GM13977 (cell line): ENCODE measurements at places on chromosomes 4 and X.

DNA sequence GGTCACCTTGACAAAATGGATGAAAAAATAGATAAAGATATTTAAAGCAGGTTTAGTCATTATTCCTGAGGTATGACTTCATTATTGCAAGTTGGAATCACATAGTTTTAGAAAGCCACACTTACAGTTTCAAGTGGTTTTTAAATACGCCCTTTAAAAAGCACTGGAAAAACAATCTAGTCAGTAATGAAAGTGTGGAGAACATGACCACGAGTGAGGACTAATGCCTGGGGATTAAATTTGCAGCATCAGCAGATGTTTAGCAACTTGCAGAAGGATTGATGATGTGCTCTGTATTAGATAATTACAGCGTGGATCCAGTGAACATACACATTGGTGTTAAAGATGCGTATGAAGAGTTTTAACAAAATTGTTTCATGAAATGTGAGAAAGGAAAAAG, 5.9 kb downstream of the SPARCL1 start:
- no peak for DNase-seq

GRCh38 chrX:53224860-53225797, at the start of gene KDM5C:
Gene KDM5C, minus strand, starts transcription at chrX:53225207. Its CDS starts 318 bp downstream, at chrX:53224889.
- DNase-seq: peak; percentile 96

- DNase-seq: peak; percentile 5
Measured at GRCh38 chrX:69018416-69019072, 146.7 kb downstream of the PJA1 start.

DNA sequence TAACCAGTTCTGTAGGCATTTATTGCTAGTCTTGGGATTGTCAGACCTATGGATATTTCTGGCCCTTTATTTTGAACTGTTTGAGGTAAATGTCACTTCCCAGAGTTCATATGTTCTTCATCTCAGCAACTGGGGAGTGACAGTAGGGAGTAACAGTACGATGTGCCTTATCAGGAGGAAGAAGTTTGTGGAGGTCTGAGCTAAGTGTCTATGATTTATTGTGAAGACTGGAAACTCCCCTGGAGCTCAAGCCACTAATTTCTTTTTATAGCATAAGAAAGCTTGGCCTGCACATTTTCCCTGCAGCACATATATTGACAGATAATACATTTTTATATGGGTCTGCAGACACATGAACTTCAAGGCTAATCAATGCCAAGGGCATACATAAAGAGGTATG, 383.8 kb downstream of the GRXCR1 start:
- no peak for DNase-seq

DNA sequence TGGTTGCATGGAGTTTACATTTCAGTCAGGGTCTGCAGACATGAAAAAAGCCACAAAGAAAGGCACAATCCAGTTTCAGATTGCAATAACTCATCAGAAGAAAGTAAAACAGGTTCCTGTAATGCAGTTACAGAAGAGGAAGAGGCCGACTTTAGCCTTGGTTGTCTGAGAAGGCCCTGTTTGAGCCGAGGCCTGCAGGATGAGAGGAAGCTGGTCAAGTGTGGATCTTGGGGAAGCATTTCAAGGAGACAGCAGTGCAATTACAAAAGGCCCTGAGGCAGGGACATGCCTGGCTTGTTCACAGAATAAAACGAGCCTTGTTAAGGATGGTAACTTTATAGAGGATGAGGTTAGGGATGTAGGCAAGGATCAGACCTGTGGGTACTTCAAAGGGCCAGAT, 62.4 kb downstream of the AFF2 start:
- DNase-seq: no peak

DNA sequence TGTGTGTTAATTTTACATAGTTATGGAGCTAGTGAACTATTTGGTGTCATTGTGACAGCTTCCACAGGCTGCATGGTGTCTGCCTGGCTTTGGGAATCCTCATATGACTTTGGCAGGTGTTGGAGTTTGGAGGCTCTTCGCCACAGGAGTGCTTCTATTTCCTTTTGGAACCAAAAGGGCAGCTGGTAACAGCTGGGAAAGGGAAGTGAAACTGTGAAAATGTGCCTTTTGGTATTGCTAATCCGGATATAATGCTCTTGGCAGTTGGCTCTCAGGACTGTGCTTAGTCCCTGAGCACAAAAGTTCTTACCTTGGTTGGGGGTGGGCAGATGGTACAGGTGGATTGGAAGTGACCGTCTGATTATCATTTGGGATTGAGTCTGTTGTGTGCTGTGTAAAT, 18.1 kb downstream of the OFD1 start:
- no peak for DNase-seq

GRCh38 chr4:186234367-186234766, 7.1 kb downstream of the KLKB1 start:
- no peak for DNase-seq

GRCh38 chr4:131613824-131614216, 1535.3 kb upstream of the PCDH10 start:
- DNase-seq: no peak

DNA sequence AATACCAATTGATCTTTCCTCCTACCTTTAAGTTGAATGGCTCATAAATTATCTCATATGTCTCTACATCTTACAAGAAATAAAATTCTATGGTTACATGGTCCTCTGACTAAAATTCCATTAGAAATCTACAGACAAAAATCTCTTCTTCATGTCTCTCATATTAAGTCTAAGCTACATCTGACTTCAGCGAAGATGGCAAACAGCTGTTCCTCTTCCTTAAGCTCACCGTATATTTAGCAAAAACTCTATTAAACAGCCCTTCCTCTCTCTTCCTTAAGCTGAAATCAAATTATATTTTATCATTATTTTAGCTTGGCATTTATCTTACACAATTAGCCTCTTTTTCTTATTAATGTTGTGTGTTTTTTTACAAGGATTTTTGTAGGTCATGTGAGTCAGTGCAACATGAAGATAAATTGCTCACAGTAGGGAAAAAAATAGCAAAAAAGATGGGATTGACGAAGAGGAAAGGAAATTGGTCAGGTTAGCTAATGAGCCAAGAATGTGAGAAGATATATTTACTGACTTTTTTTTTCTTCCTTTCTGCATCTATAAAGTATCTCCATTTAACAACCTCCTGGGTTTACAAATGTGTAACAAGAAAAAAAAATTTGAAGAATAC, 2412.8 kb downstream of the ARAP2 start:
- no peak for DNase-seq

- no peak for DNase-seq
Measured at GRCh38 chr4:142091691-142092182, 455.4 kb downstream of the IL15 start.

GRCh38 chrX:10633722-10634121, 13.3 kb upstream of the MID1 start:
- DNase-seq: no peak

- DNase-seq: no peak
Measured at GRCh38 chr4:149409555-149409962, 406.1 kb downstream of the IQCM start.

DNA sequence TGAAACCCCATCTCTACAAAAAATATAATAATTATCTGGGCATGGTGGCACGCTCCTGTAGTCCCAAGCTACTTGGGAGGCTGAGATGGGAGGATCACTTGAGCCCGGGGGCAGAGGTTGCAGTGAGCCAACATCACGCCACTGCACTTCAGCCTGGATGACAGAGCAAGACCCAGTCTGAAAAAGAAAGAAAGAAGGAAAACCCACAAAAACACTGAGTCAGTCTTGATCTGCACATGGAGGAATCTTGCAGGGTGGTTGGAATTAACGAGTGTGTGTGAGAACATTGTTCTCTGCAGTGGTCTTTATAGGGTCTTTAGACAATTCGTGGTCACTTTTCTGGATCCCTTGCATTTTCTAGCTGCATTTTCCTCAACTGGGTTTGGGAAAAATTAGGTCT, 23.2 kb downstream of the ADD1 start:
- no peak for DNase-seq

GRCh38 chr4:94939791-94940519, 182.2 kb downstream of the BMPR1B start:
- DNase-seq: no peak

GRCh38 chr4:93467484-93468155, 360.9 kb upstream of the ATOH1 start:
- no peak for DNase-seq

- DNase-seq: no peak
Measured at GRCh38 chr4:151797131-151797530, 36.3 kb upstream of the GATB start.

DNA sequence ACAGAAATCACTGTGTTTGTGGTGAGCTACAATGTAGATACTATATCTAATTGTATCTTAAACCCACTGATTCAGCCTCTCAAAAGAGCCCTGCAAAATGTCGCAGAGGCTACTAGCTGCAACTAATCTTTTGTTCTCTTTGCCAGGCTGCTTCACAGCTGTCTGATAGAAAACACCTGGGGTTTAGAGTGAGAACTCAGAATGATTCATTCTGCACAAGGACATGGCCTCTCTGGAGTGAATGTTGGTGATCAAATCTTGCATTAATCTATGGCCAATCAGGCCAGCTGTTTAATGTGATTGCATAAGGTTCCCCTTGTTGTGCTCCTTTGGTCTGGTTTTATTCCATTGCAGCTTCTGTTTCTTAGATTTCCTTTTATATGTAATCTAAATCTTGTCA, 100.3 kb downstream of the EMCN start:
- no peak for DNase-seq

DNA sequence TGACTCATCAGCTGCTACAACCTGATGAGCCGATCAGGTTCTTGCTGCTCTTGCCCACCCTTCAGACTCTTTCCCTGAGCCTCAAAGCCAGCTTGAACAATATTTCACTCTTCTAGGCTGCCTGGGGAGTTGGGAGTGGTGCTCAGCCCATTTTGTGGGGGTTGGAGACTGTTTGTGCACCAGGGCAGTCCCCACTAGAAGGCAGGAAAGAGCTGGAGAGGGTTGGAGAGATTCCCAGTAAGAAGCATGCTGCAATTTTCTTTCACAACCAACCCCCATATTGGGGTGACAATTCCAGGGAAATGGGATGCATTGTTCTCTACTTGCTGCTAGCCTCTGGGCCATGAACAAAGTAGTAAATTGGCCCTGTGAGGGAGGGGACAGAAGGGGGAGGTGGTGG, 44.1 kb downstream of the SLC16A2 start:
- DNase-seq: no peak

DNA sequence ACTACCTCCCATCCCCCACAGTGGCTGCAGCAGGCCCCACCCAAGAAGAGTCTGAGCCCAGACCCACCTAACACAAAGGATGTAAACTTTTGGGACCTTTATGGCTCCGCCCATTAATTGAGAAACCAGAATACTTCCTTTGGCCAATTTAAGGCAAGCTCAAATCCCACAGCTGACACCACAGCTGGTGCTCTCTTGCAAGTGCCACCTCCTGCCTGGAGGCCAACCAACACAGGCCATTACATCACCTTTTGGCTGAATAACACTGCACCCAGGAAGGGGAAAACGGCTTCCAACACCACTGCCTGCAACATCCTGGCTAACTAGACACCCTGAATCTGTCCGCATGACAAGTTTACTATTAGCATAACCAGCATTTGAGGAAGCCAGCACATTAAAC, 248.8 kb downstream of the PRDM5 start:
- DNase-seq: no peak

DNA sequence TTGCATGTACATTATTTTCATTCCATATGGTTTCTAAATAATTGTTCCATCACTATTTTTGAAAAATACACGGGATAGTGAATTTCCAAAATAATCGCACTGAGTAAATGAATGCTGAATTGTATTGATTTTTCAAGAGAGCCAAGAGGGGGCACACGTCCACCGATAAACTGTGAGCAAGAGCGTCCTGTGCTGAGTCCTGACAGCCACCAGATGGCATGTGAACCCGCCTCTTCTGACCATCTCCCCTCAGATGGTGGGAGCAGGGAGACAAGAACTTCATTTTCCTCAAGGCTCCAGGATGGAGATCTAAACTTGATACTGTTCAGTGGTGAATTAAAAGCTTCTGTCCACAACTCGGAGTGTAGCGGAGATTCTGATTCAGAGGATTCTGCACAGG, 30.6 kb upstream of the IL9R start:
- peak; percentile 28 for DNase-seq

DNA sequence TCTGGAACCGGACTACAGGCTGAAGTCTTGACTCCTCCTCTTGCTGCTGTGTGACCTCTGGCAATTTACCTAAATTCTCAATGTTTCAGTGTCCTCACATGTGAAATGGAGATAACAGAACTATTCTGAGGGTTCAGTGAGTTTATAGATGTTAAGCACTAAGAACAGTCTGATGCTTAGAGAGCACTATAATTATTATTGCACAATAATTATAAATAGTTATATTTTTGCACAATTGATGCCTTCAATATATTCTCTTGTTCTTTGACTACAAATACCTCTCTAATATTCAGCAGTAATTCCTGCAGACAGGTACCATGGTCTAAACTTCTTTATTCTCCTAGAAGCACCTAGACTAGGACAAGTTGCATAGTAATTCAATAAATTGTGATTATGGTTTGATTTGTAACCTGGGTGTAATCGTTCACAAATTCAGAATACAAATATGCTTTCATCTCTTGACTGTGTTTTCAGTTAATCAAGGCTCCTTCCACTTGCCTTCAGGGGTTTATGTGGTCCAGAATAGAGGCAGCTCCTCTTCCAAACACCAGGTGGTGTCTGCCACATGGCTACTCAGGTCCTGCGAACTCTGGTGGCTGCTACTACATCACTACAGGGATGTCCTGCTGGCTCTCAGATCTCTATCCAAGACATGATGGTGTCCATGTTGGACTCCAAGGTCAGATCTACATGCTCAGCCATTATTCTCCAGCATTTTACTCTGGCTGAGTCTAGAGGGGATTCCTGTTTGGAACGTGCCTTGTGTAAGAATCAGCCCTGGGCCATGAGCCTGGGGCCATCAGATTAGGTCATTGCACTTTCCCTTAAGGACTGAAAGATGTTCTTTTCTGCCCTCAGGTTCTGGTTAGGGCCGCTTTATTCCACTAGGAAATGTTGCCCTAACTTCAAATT, 103.4 kb downstream of the QRFPR start:
- DNase-seq: no peak

GRCh38 chr4:110622841-110623717, at the start of gene PITX2:
Gene PITX2, minus strand, starts transcription at chr4:110623077. Its CDS starts 617 bp downstream, at chr4:110622460.
- peak; percentile 95 for DNase-seq

- no peak for DNase-seq
Measured at GRCh38 chr4:147969573-147970385, 237.9 kb downstream of the ARHGAP10 start.
